Pons (tissue), 1 donor: ENCODE measurements at places on chromosomes 6 and 20.

- DNase-seq: no peak
Measured at GRCh38 chr6:139446768-139447655, 72.6 kb upstream of the CITED2 start.

GRCh38 chr20:15415908-15416307 is 1078.5 kb upstream of the FLRT3 start:
- DNase-seq: no peak

- DNase-seq: no peak
Measured at GRCh38 chr6:56222499-56222898, 24.9 kb downstream of the COL21A1 start.

DNA sequence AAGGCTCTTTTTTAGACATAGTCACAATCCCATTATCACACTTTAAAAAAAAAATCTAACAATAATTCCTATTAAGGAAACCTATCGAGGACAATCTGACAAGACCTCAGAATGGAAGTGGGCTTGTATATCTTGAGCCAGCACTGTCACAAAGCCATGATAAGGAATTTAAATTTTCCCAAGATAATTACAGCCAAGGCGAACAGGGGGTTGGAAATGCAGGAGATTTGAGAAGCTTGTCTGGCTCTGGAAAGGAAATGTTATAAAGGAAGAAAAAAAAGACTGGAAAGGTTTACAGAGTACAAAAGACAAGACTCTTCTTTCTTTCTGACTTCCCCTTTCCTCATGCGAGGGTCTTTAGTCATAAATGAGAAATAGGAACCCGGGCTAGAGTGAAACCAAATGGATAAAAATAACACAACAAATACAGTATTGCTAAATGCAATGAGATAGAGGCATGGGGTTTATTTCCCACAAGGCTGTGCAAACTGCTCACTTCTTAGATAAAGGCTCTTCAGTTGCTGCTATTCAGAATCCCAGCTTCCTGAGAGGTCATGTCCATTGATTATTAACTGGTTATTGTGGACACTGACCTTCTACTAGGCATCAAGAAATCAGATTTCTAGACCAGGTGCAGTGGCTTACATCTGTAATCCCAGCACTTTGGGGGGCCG is 13.4 kb upstream of the GHRH start:
- DNase-seq: peak; percentile 77

GRCh38 chr20:23651117-23651516 is 13.4 kb upstream of the CST3 start:
- DNase-seq: no peak

DNA sequence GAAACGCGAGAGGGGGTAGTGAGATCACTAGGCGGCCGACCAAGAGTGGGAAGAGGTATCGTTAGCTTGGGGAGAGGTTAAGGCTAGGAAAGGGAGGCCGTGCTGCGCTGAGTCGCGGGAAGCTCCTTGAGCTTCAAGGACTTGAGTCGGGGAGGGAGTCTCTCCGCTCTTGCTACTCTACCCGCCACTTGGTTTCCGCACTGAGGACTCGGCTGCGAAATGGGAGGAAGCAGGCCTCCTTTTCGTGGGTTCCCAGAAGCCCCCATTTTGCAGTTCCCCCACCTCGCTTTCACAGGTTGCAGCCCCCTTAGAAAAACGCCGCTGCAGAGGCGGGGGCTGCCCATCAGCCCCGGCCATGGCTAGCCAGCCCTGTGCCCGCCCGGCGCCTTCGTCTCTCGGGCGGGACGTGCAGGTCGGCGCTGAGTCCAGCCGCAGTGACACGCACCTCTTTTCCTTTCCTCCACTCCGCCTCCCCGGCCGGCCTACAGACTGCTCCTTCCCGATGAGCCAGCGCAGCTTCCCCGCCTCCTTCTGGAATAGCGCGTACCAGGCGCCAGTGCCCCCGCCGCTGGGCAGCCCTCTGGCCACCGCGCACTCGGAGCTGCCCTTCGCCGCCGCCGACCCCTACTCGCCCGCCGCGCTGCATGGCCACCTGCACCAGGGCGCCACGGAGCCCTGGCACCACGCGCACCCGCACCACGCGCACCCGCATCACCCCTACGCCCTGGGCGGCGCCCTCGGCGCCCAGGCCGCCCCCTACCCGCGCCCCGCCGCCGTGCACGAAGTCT is 4.9 kb downstream of the VGLL2 start:
- DNase-seq: no peak

- DNase-seq: no peak
Measured at GRCh38 chr20:44008806-44009678, 94.4 kb downstream of the TOX2 start.

GRCh38 chr6:118705544-118706491 is 54.4 kb upstream of the CEP85L start:
- peak; percentile 11 for DNase-seq

GRCh38 chr6:121748376-121748775 is 312.9 kb downstream of the GJA1 start:
- DNase-seq: no peak

DNA sequence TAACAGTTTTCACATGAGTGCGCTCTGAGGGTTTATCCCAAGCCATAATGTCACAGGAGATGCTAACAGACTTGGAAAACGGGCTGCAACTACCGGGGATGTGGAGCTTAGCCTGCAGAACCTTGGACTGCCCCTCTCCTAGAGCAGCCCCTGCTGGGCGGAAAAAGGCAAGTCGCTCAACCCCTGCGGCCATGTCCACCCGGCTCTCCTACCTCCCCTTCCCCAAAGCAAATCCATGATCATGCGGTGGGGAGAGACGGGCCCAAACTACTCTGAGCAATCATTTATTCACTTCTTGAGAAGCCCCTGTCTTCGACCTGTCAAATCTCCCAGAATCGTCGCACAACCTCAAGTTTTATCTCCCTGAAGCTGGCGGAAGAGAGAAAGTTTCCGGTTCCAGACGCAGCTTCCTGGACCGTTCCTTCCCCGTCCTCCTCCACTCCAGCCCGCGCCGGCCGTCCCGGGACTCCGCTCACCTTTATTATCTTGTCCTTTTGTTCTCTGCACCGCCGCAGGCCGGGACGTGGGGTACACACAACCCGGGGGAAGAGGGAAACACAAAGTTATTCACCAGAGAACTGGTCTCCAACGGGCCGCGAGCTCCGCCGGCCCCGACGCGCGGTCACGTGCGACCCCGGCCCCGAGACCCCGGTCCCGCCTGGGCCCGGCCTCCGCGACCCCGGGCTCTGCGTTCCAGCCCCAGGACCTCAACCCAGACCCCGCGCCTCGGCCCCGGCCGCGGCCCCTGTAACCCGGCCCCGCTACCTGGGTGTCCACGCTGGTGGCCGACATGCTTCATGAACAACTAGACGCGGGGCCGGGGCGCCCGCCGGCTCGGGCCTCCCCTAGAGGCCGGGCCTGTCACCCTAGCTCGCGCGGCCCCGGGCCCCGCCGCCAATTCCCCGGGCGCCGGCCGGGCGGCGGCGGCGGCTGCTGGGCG is 560 bp downstream of the YTHDF1 start:
- DNase-seq: no peak

- DNase-seq: no peak
Measured at GRCh38 chr20:48238326-48238725, 453.0 kb upstream of the SULF2 start.

- DNase-seq: peak; percentile 3
Measured at GRCh38 chr6:36067374-36068011, 39.9 kb downstream of the MAPK14 start.

DNA sequence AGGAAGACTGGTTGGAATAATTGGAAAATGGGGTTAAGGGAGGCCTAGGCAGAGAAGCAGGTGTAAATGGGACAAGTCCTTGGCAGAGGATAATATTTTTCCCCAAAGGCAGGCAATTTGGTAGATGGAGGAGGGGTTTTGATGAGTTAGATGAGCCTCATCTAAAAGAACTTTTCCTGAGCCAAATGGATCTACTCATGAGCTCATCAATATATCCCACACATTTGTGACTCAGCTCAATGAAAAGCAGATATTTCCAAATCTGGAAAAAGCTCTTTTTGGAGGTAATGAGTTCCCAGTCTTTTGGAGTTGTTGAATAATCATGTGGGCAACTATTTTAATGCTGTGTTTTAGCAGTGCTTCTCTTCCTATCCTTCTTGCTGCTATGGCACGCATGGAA is 685.5 kb upstream of the CITED2 start:
- DNase-seq: no peak

GRCh38 chr6:113855500-113856374 is 1.4 kb upstream of the MARCKS start:
- DNase-seq: peak; percentile 78

- no peak for DNase-seq
Measured at GRCh38 chr6:101832371-101832770, 438.9 kb downstream of the GRIK2 start.

- DNase-seq: no peak
Measured at GRCh38 chr6:23511817-23512216, 614.2 kb upstream of the NRSN1 start.

DNA sequence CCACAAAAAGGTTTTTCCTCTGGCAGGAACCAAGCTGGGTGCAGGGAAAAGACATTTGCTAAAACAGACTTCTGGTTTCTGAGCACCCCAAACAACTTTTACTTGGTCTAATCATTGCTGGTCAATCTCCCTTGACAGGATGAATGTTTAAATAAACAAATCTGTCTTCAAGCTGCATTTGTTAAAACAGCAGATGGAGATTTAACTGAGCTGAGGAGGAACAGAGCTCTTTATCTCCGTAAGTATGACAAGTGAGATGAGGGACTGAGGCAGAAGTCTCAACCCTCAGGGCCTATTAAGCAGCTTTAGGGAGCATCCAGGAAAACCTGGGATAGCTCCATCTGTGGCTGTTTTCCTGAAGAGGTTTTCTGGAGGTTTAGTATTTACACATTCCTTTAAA is 40.6 kb downstream of the NINL start:
- DNase-seq: no peak

GRCh38 chr20:60294632-60295031 is 336.4 kb downstream of the CDH26 start:
- no peak for DNase-seq

DNA sequence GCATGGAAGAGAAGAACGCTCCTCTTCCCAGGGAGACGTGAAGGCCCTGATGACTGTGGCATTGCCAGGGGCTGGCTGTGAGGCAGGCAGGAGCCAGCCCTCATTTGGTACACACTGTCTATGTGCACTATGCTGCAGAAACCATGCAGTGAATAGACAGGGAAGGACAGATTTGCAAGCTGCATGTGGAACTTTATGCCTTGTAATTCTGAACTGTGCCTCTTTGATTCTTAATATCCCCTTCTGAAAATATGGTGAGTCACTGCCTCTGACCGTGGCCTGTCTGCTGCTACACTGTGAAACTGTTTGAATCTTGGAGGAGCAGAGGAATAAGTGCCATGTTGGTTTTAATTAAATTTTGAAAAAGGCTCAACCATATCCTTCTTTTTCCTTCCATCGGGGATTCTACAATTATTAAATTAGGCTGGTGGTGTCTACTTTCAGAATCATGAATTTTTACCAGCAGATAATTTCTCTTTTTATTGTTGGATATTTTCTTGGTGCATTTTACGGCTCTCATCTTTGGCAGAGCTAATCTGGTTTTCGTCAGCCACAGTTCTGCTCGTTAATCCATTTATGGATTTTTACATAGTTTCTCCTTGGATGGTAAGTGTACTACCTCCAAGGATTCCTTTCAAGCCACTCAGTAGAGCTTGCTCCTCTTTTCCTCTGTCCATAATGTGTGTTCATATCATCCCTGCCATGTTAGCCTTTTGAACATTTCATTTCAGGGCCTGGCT is 301.0 kb upstream of the SLC35B3 start:
- peak; percentile 28 for DNase-seq

GRCh38 chr6:21731411-21732031 is 138.0 kb downstream of the SOX4 start:
- no peak for DNase-seq

DNA sequence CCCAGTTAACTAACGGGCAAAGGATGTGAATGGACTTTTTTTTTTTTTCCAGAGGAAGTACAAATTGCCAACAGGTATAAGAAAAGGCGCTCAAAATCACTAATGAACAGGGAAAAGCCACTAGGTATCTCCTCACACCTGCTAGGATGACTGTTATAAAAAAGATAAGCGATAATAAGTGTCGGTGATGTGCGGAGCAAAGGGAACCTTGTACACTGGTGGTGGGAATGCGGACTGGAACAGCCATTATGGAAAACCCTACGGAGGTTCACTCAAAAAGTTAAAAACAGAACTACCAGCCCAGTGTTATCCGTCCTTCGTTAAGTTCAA is 787 bp upstream of the RAB32 start:
- DNase-seq: no peak

DNA sequence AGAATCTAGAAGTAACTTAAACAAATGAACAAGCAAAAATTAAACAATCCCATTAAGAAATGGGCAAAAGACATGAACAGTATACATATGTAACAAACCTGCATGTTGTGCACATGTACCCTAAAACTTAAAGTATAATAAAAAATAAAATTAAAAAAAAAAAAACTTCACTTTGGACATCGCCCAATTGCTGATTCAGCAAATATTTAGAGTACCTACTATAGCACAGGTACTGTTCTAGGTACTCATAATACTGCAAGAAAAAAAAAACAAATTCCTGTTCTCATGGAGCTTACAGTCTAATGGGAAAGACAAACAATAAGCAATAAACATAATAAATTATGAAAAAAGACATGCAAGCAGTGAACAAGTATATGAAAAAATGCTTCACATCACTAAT is 501.5 kb upstream of the HS3ST5 start:
- DNase-seq: no peak
